ENCODE measurements at places on chromosomes 3 and 15.

DNA sequence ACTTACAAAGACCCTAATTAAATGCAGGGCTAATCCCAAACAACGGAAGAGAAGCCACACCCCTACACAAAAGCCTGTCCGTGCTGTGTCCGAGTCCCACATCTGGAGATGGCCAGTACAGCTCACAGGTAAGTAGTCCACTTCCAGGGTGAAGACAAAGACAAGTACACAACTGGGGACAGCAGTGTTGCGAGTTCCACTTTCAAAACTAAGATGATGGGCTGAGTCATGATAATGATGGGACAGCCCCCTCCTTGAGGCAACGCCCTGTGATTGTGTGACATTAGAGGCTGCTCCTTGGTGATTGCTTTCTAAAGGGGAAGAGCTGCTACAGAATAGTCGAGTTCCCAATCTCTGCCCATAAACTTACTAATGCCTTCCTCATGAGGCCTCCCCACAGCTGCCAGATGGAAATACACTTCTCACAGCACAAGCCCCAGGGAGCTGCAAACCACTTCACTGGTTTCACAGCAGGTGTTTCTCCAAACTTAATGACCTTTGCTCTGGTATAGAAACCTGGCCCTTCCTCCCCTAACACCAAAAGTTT lies 27.6 kb downstream of the RFT1 start:
- DNase-seq = no peak

- DNase-seq = no peak
Measured at GRCh38 chr15:95919460-95919859, 411.0 kb upstream of the NR2F2 start.

- DNase-seq = no peak
Measured at GRCh38 chr15:101642361-101642760, 9.8 kb downstream of the TM2D3 start.

- no peak for DNase-seq
Measured at GRCh38 chr3:120171134-120171873, 77.1 kb upstream of the GSK3B start.

DNA sequence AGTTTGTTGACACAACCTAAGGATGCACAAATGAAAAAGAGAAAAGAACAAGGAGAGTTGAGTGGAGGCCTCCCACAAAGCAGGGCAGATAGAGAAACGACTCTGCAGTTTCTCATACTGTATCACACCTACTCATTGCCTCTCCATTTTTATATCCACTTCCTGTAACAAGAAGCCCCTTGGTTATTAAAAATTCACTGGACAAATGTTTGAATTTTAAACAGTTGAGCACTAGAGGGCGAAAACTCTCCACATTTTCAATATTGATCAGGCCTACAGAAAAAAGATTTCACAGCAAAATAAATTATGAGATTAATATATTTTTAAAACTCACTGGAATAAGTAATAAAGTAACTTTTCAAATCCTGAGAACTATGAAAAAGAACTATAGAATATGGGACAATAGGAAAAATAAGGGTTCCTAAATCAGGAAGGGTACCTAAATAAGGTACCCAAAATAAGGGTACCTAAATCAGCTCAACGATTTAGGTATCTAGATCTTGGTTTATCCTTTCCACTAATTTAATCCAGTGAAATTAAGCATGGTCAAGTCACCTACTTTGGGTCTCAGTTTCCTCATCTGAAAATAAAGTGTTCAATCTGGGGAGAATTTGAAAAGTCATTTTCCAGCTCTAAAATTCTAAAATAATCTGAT lies 47.0 kb upstream of the PPIB start:
- DNase-seq = no peak

DNA sequence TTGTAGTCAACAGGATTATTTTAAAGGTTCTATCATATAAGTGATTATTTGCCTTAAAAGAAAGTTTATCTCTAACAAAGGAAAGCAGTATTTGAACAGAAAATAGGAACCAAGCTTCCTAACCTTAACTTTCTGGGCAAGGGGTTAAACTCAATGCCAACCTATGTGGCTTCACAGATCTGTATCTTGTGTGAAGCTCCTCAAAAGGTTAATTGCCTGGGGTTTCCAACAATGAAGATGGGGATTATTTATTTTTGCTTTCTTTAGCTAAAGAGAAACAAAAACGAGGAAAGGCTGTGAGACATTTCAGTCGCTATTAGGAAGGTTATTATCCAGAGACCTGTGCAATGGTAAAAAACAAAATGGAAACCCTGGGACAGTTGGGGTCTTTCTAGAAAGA lies 1.1 kb upstream of the WDR82 start:
- no peak for DNase-seq

DNA sequence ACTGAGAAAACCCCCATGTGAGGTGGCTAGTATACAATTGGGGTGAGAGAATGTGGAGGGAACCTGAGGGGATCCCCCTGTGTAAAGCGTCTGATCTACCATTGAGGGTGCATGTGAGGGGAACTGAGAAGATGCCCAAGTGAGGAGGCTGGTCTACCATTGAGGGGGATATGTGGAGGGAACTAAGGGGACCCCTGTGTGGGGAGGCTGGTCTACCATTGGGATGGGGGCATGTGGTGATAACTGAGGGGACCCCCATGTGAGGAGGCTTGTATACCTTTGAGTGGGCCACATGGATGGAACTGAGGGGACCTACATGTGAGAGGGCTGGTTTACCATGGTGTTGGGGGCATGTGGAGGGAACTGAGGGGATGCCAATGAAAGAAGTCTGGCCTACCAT lies 160.8 kb downstream of the FBLN2 start:
- DNase-seq = no peak

GRCh38 chr15:69906256-69907185 lies 191.2 kb downstream of the TLE3 start:
- no peak for DNase-seq
